ENCODE measurements at places on chromosomes 6 and 20.

DNA sequence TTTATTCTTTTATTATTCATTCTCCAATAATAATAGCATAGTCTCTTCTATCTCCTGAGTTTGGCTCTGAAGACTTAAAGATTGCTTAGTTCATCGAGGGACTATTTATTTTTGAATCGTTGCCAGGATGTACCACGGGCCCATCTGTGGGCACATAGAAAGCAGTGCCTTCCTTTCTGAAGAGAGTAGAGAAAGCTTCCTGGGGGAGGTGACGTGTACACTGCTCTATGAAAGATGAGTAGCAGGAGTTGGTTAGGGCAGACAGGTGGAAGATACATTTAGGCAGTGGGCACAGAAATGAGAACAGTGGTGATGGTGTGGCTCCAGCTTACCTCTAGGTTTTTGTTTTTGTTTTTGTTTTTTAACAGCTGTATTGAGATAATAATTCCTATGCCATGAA is 98.4 kb downstream of the CDKAL1 start:
- DNase-seq: no peak

GRCh38 chr6:130829333-130829910 is 2.2 kb downstream of the SMLR1 start:
- no peak for DNase-seq

DNA sequence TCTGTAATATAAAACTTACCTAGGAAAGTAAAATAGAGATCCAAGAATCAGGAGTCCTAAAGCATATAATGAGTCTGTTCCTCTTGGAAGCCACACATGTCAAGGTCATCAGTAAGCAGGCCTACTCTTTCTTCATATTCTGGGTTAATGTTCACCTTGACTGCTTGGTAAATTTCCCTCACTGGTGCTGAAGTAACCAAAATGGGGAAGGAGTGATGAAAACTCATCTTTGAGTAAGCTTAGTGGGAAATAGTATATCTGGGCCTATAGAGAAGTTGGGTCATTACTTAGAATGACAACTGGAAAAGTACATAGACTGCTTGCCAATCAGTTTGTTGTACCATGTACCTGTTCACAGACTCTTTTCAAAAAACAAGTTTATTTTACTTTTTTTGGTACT is 6.6 kb downstream of the TSPYL4 start:
- no peak for DNase-seq

- peak; percentile 27 for DNase-seq
These were observed 139.1 kb downstream of the KIF16B start for GRCh38 chr20:16434062-16434664.

- DNase-seq: no peak
These were observed 11.2 kb upstream of the TTK start for GRCh38 chr6:79993012-79993910.

GRCh38 chr6:136228814-136229213 is 21.3 kb downstream of the MTFR2 start:
- DNase-seq: no peak

GRCh38 chr6:28224131-28225055 is 682 bp upstream of the ZSCAN9 start:
- DNase-seq: no peak

Data from uterus (tissue), 4 donors.